CD4-positive, alpha-beta T cell (primary cell): ENCODE measurements at places on chromosomes 2 and 18.

DNA sequence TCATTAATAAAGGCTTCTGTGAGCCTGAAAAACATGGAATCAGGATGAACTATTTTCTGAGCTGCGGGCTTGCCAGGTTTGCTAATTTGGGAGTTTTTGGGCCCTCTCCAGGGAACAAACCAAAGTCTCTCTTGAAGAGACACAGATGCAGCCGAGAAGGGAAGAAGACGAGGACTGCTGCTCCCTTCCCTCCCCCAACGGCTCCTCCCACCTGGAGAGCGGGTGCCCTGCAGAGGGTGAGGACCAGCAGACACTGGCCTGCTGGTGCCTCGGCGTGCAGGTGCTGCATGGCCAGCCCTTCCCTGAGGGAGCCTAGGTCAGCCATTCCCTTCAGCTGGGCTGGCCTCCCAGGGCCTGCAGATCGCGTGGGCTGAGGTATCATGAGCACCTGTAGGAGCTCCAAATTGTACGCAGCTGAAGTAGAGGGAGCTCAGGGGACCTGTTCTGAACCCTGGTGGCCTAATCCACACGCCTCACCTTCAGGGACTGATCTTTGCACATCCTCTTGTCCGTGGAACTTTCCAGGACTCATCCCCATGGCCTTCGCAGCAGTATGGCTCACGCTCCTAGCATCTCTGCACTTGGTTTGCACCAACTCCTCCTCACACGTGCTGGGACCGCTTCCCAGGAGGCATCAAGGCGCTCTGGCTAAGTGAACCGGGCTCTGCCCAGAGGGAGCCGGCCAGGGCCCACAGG lies 19.5 kb downstream of the EMX1 start:
- DNase-seq: no peak

DNA sequence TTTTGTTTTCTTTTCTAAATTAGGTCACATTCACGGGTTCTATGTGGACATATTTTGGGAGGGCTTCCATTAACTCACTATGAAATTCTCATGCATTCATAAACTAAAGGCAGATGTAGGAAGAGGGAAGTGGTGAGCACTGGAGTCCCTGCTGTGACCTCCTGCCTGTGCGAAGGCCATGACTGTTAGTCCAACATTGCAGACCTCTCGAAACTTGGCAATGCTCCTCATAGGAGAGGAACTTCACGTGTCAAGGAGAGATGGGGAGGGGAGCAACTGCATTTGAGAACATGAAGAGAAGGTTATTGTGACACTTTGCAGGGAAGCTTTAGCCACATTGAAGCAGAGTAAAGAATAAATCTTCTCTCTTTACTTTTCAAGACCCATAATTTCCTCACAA lies 126.4 kb upstream of the HNMT start:
- no peak for DNase-seq

DNA sequence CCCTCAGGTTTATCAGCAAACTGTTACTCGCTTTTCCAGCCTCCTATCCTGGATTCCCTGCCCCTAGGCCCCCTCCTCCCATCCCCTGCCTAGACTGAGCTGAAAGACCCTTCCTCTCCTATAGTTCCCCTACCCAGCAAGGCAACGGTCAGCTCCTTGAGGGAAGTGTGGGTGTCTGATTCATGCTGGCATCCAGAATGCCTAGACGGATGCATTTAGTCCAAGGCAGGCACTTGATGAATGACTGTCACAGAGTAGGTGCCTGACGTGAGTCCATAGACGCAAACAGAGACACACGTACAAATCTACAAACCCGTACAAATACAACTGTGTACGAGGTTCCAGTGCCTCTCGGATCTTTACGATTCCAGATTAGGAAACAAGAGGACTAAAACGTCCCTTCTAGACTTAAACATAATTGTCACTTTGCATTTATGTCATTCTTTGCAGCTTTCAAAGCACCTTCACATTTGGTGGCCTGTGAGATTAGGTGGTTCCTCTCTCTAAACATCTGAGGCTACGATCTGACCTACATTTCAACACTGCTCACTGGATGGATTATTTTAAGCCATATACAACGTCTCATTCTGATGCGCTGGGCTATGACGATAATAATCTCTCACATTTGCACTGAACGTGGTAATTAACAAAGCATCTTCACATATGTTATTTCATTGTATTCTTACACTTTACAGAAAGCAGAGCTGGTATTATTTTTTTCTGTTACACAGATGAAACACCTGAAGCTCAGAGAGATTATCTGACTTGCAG lies 36.7 kb downstream of the DNMT3A start:
- DNase-seq: peak; percentile 54

DNA sequence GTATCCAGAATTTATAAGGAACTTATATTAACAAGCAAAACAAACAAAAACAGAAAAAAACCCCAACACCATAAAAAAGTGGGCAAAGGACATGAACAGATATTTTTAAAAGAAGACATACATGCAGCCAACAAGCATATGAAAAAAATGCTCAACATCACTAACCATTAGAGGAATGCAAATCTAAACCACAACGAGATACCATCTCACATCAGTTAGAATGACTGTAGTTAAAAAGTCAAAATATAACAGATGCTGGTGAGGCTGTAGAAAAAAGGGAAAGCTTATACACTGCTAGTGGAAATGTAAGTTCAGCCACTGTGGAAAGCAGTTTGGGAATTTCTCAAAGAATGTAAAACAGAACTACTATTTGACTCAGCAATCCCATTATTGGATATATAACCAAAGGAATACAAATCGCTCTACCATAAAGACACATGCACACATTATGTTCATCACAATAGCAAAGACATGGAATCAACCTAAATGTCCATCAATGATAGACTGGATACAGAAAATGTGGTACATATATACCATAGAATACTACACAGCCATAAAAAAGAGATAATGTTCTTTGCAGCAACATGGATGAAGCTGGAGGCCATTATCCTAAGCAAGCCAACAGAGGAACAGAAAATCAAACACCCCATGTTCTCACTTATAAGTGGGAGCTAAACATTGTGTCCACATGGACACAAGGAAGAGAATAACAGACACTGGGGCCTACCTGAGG lies 25.3 kb downstream of the PREPL start:
- DNase-seq: no peak
